AG09319 (cell line): ENCODE measurements at places on chromosomes 16 and 17.

- no peak for DNase-seq
Measured at GRCh38 chr16:78664811-78665772, 565.6 kb downstream of the WWOX start.

DNA sequence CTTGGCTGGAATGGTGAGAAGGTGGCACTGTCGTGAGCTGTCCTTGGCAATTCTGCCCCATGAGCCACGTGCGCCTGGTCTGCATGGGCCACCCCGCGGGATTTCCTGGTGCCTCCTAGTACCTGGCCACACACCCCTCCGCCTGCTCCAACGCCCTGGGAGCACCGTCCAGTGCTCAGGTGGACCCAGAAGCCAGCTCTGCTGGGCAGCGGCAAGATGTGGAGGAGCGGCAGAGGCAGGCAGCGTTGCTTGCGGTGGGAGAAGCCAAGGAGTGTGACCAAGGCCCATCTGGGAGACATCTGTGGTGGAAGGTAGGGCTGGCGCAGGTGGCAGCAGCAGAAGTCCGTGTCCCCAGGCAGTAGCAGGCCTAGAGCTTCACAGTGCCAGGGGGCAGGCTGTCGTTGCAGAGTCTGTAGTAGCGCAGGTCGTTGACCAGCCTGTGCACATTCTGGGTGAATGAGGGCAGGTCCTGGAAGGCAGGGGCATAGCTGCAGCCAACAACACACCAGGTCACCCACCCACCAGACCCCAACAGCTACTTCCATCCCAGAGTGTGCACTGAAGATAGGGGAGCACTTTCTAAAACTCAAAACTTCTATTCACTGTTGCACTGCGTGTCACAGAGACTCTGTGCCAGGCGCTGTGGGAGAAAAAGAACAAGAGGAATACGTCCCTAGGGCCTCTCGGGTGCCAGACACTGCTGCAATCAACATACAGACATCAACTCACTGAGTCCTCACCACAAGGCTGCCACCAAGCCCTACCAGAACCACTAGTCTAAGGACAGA, 34.9 kb upstream of the GSG1L start:
- no peak for DNase-seq

DNA sequence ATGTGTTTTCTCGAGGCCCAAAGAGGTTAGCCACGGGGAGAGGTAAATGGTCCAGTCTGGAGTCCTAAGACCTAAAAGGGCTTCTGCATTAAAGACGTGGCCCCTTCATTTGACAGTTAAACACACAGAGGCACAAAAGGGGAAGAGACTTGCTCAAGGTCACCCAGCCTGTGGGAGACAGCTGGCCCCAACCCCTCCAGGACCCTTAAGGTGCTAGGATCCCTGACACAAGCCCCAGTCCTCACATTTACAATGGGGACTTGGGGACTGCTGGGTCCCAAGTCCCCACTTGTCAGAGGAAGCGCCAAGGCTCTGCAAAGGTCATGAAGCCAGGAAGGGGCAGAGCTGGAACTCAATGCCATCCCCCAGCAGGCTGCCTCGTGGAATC, 1.7 kb downstream of the ABAT start:
- DNase-seq, result no peak

GRCh38 chr17:77325577-77326075, 184.9 kb downstream of the SEC14L1 start:
- DNase-seq, result no peak

- no peak for DNase-seq
Measured at GRCh38 chr16:60230666-60231065, 1496.5 kb upstream of the GOT2 start.

- no peak for DNase-seq
Measured at GRCh38 chr17:4118015-4118743, 24.7 kb downstream of the ZZEF1 start.

GRCh38 chr17:81035521-81036196, 708 bp downstream of the BAIAP2 start:
- no peak for DNase-seq

- DNase-seq, result no peak
Measured at GRCh38 chr16:81275064-81275532, 36.6 kb downstream of the BCO1 start.

DNA sequence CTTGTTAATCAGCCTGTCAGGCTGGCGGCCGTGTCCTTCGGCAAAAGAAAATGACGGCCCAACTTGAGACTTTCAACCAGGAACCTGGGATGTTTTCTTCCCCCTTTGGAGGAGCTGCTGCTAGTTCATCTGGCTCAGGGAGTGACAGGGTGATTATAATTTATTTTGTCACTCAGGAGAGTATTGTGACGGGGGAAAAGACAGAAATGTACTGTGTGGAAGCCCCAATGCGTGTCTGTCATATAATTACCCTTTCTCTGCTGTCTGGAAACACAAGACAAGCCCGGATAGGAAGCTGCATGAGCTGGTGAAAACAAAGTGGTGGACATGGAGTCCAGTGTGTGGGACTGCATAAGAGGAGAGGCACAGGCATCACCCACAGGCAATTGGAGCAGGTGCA, 326.2 kb upstream of the HSBP1 start:
- DNase-seq, result no peak

- DNase-seq, result no peak
Measured at GRCh38 chr16:17845031-17845430, 374.3 kb upstream of the XYLT1 start.

DNA sequence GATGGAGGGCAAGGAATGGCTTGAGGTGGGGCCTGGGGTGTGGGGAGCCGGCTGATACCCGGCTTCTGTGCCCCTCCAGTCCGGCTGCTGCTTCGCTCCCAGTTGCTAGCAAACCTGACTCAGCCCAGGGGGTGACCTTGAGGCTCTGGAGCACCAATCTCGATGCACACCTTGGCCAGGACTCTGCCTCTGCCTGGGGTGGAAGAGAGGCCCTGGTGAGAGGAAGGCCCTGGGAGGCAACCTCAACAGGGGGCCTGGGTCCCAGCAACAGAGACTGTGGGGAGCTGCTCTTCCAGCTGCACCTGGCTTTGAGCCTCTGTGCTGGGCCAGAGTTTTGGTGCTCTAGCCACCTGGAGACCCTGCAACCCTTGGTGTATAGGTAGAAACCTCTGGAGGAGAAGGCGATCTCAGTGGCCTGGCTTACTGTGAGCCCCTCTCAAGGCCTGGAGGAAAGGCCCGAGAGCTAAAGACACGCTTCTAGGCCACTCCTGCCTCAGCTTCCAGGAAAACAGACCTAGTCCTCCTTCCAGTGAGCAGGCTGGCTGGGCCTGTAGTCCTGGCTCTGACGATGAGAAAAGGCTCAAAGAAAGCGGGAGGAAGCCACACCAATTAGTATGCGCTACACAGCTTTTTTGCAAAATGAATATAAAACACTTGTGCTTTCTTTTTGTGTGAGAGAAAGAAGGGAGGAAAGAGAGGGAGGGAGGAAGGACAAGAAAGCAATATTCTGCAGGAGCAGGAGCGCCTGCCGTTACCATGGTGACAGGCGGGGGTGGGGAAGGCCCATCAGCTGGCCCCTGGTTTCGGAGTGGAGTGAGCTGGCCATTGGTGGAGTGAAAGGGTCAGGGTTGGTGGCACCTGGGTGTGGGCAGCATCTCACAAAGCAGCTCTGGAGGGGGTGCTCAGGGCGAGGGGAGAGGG, 51.0 kb downstream of the VAC14 start:
- DNase-seq, result no peak

GRCh38 chr16:86398622-86399021, 111.7 kb upstream of the FOXF1 start:
- DNase-seq, result no peak

DNA sequence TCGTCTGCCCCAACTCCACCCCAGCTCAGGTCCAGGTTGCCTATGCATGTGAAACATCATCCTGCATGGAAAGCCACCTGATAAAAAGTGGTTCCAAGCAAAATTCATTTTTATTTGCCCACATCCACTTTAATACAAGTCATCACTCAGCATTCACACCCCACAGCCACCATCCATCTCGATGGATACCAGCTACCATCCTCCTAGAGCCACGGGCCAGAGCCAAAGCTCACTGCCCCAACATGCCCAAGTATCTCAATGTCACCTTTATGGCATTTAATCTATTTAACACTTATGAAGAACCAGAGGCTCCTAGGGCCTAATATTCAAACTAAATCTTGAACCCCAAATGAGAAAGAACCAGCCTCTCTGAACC, 70.5 kb downstream of the COPRS start:
- DNase-seq, result no peak

DNA sequence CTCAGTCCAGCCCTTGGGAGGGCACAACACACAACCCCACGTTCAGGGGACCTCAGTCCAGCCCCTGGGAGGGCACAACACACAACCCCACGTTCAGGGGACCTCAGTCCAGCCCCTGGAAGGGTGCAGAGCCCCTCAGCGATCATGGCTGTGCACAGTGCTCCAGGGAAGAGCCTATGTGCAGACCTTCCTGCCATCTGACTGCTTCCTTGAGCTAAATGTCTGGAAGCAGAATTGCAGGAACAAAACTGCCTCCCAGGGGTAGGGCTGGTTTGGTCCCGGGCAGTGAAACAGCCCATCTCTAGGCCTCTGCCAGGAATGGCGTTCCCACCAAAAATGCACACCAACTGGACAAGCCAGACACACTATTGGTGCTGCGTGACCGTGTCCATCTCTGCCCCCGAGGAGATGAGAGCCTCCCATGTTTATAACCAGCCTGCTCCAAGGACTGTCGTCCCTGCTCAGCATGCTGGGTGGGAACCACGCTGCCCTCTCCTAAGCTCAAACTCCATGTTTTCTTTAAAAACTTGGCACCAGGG, 44.0 kb downstream of the ZNF276 start:
- no peak for DNase-seq

DNA sequence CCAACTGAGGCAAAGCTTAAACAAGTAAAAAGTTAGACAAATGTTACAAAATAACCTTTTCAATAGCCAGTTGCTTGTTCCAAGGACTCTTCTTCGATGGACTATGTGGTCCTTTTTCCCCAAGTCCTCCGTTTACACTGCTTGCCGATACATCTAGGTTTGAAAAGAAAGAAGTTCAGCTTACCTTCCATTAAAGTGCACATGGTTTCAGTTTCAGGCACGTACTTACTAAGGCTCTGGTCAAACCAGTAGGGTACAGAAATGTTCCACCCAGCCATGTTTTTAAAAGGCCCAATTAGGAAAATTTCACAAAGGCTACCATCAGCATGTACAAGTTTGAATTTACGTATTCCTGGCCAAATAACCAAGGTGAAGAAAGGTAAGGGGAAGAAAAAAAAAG, 2.1 kb downstream of the SRSF2 start:
- DNase-seq, result no peak

GRCh38 chr17:62819511-62820221, 11.6 kb upstream of the MARCHF10 start:
- peak; percentile 81 for DNase-seq

DNA sequence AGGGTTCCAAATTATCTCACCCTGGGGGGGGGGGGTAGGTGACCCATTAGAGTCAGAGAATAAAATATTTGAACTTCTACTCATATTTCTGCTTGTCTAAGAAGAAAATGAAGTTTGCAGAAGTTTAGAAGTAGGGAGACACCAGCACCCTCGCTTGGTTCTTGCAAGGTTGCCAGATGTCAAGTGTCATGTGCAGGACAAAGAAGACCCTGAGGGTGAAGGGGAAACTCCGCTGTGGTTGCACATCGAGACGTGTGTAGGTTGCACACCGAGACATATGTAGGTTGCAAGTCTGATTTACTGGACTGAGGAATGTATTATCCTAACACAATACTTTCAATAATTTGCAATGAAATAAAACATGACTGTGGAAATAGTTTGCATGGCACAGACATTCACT, 42.4 kb upstream of the IRF8 start:
- DNase-seq, result no peak

GRCh38 chr16:89722392-89723278, 1.3 kb downstream of the ZNF276 start:
- no peak for DNase-seq

GRCh38 chr17:80444644-80444979, 29.6 kb downstream of the ENDOV start:
- no peak for DNase-seq

DNA sequence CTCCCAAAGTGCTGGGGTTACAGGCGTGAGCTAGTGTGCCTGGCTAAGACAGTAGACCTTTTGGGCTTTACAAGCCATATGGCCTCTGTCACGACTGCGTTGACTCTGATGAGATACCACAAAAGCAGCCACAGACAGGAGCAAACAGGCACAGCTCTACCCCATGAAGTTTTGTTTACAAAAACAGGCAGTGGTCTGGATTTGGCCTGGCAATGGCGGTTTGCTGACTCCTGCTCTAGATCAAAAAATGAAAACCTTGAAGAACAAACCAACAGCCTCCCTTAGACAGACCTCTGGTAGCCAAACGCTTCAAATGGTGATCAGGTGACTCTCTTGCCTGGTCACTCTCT, 20.7 kb downstream of the SLC43A2 start:
- DNase-seq, result no peak

DNA sequence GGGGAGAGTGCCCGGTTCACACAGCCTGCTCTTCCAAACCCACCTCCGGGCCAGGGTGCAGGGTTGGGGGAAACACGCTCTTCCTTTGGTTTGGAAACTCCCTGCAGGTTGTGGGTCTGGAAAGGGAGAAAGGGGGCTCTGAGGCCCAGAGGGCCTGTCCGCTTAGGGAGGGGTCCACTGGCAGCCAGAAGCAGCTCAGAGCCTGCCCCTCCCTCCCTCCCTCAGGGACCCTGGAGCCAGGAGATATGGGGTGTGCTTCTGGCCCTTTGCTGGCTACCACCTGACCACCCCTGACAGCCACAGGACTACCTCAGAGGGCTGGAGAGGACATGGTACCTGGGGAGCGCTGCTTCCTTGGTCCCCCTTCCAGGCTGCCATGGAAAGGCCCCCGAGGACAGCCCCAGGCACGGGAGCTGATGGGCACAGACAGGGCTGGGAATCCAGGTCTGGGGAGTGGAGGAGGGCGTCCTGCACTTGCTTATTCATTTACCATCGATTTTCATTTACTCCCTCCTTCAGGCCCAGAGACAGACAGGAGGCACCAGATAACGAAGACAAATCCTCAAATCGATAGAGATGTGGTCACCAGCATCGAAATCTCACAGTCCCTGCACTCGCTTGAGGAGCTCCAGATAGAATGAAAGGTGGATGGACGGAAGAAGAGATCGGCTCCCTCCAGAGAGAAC, 48.4 kb upstream of the DOC2B start:
- DNase-seq, result no peak

DNA sequence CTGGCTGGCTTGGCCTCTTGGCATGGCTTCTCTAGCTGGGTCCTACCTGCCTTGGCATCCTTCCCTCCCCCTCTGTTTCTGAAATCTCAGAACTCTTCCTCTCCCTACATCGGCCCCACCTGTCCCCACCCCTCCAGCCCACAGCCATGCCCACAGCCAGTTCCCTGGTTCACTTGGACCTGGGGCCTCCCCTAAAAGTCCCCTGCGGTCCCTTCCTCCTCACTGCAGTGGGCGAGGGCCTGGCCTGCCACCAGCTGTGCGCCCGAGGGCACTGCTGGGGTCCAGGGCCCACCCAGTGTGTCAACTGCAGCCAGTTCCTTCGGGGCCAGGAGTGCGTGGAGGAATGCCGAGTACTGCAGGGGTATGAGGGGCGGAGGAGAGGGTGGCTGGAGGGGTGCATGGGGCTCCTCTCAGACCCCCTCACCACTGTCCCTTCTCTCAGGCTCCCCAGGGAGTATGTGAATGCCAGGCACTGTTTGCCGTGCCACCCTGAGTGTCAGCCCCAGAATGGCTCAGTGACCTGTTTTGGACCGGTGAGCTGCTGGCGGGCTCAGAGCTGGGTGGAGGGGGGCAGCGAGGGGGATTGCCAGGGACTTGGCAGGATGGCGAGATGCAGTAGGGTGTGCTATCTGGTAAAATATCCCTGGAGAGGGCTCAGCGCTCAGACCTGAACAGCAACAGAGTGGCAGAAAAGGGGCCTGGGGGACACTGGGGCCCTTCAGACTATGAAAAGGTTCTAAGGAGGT, 14.1 kb downstream of the MIEN1 start:
- no peak for DNase-seq

GRCh38 chr17:7589204-7589868, 558 bp downstream of the SOX15 start:
- DNase-seq, result peak; percentile 65

- no peak for DNase-seq
Measured at GRCh38 chr16:57669476-57670162, 1.5 kb downstream of the ADGRG3 start.
